Activated T-cell treated with anti-CD3 and anti-CD28 coated beads for 24 hours (primary cell): ENCODE measurements at places on chromosomes 11 and 22.

GRCh38 chr11:64373598-64373974 is 14.6 kb downstream of the RPS6KA4 start:
- DNase-seq = no peak

DNA sequence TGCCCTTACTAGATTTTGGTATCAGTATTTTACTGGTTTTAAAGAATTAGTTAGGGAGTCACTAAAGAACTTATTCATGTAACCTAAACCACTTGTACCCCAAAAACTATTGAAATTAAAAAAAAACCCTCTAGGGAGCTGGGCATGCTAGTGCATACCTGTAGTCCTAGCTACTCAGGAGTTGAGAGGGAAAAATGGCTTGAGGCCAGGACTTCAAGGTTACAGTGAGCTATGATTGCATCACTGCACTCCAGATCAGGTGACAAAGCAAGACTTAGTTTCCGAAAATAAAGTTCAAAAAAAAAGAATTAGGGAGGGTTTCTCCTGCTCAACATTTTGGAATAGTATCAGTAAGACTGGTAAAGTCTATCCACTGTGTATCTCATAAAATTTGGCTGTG is 364.4 kb upstream of the LUZP2 start:
- DNase-seq = no peak

GRCh38 chr11:68695531-68695930 is 11.2 kb downstream of the GAL start:
- no peak for DNase-seq

- peak; percentile 21 for DNase-seq
Measured at GRCh38 chr22:50473088-50473487, 1.7 kb downstream of the SBF1 start.

DNA sequence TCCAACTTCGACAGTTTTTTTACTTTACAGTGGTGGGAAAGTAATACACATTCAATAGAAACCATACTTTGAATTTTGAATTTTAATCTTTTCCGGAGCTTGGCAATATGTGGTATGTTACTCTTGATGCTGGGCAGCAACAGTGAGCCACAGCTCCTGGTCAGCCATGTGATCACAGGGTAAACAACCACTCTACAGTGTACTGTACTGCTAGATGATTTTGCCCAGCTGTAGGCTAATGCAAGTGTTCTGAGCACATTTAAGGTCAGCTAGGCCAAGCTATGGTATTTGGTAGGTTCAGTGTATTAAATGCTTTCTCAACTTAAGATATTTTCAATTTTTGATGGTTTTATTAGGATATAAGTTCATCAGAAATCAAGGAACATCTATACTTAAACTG is 48.7 kb upstream of the GRIK4 start:
- DNase-seq = no peak

GRCh38 chr11:1336836-1337646 is 27.6 kb upstream of the TOLLIP start:
- peak; percentile 18 for DNase-seq

- no peak for DNase-seq
Measured at GRCh38 chr22:19710769-19711106, 3.6 kb upstream of the SEPTIN5 start.

DNA sequence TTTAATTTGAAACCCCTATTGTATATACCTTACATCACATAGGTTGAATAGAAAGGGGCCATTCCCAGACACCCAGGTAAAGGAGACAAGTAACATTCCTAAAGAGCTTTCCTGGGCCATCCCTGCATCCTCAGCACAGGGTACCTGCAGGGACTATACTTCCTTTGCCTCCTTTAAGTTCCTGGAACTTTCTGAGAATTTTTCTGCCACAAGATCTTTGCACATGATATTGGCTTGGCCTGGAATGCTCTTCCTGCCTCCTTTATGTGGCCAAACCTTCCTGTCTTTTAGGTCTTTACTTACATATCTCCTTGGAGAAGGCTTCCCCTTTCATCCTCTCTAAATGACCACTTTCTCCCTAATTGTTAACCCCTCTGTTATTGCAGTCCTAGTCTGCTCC is 7.9 kb upstream of the AMOTL1 start:
- no peak for DNase-seq

- DNase-seq = no peak
Measured at GRCh38 chr11:83056204-83056603, 15.5 kb downstream of the RAB30 start.

- no peak for DNase-seq
Measured at GRCh38 chr11:10823152-10823579, 14.4 kb upstream of the EIF4G2 start.

DNA sequence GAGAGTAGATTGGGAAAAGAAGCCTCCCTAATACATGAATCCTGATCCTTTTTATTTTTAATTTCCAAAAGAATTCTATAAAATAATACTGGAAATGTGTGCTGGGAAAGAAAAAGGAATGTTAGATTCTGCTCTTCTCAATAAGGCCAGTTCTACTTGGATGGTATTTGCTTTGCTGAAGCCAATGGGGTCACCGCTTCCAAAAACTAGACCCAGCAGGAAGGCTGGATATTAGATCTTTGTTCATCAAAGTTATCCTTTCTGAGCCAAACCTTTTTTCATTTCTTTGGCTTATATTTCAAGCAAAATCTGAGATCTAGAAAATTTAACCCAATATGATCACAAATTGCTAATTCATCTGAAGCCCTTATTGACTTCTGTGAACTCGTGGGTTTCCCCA is 41.4 kb downstream of the SCUBE2 start:
- DNase-seq = no peak

GRCh38 chr22:49203859-49204598 is 623.6 kb downstream of the BRD1 start:
- no peak for DNase-seq

DNA sequence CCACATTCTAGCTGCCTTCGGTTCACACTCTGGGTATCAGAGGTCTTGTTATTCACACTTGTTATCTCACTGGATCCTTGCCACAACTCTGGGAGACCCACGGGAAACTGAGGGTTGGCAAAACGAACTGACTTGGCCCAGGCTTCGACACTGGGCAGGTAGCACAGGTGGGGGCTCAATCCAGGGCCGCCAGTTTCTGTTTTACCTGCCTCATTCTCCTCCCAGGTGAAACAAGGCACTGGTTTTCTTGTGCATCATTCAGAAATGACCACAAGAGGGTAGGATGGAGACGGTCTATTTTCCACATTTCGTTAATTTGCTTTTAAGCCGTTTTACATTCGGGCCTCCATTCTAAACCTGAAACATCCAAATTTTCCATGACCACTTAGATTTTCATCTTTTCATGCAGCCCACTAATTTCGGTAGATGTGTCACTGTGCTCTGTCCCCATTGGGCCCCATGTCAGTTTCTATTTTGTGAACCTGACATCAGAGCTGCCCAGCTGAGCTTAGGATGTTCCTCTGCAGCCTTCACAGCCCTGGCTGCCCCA is 108.1 kb downstream of the KIAA1671 start:
- DNase-seq = peak; percentile 39

DNA sequence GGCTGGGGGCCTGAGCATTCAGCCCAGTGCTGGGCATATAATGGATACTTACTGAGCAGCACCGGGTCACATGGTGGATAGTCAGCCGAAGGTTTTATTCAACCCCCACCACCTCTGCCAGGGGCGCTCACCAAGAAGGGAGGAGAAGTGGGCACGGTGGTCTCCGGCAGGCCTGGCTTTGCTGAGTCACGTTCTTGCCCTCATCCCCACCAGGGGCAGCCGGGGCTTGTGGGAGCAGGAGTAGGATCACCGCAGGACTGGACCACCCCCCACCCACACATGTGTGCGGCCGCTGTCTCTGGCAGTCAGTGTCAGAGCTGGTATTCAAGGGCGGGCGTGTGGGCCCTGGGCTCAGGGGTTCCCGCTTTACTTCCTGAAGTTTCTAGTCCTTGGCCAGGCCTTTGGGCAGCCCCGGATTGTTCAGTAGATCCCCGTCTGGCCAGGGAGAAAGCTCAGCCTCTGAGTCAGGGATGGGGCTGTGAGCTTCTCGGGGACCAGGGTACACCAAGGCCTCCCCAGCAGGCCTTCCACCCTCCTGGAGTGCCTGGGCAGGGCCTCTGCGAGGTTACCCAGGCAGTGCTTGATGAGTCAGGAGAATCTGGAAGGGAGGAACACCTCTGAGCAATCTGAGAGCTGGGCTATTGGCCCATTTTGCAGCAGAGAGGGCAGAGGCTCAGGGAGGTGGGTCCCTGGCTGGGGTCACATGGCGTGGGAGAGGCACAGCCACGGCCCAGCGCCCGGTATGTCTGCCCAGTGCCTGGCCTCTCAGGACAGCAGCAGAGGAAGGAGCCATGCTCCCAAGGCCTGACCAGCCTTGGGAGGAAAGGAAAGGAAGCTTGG is 60.6 kb downstream of the RTL6 start:
- DNase-seq = no peak

GRCh38 chr11:78100676-78101472 is 21.2 kb upstream of the NDUFC2 start:
- DNase-seq = no peak

DNA sequence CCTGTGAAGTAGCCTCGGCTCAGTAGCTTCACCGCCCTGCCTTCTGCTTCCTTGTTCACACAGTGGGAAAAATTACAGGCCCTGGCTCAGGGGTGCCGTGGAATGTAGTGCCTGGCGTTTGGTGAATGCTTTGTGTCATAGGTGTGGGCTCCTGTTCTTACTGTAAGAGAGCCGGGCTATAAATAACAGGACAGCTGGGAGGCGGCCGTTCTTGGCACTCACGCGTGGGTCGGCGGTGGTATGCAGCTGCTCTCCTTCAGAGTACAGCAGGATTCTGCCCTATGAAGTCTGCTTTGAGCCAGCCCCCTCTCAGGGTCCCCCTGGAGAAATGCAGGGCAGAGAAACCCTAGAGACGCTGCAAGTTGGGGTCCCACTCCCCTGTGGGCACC is 84.2 kb downstream of the CTTN start:
- no peak for DNase-seq

GRCh38 chr11:92225568-92226330 is 1.1 kb downstream of the FAT3 start:
- no peak for DNase-seq

GRCh38 chr22:24424001-24424900 is 3.1 kb upstream of the ADORA2A start:
- peak; percentile 43 for DNase-seq

DNA sequence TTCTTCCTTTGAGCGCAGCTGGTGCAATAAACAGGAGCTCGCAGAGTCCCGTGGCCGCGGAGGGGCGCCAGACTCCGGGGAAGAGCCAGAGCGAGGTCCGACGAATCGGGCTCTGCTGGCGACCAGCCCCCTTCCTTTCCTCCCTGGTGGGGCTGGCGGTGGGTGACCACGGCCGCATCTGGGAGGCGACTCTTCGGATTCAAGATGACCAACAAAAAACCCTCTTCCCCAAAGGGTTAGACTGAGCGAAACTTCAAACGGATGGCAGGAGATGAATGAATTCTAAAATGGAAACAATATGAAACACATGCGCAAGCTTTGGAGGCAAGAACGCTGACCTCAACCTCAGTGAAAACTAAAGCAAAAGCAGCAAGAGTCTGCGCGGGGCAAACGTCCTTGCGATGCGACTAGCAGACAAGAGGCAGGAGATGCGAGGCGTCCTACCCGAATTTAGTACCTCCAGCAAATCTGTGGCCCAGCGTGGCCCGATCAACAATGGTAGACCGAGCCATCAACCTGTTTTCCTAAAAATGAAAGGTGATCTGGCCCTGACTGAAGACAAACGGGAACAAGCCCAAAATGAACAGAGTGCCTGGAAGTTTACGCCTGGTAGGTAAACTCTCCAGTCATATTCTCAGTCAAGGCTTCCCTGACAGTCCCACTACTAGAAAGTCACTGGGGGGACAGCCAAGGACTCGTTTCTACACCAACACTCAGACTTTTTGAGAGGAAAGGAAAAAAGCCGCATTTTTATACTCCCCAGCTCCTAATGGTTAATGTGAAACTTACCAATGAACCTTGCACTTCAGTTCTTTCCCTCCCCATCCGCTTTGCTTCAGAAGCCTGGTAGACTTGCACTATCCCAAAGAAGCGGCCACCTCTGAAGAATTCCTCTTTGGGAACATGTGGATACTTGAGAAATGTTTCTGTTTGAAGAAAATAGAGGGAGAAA is 11.6 kb downstream of the MMP3 start:
- no peak for DNase-seq

DNA sequence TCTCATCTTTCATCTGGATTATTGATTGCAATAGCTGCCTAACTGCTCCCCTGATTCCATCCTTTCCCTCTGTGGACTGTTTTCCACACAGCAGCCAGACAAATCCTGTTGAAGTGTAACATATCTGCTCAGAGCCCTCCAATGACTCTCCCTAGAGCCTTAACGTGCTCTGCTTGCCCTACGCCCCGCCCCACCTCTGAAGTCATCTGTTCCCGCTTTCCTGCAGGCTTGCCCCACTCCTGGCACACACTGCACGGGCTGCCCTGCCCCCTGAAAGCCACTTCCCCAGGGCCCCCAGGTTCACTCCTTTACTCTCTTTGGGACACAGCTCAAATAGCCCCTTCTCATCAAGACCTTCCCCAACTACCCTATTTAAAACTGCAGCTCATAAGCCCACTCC is 59.5 kb downstream of the NECTIN1 start:
- no peak for DNase-seq

GRCh38 chr11:106418791-106419190 is 341.3 kb downstream of the AASDHPPT start:
- no peak for DNase-seq

DNA sequence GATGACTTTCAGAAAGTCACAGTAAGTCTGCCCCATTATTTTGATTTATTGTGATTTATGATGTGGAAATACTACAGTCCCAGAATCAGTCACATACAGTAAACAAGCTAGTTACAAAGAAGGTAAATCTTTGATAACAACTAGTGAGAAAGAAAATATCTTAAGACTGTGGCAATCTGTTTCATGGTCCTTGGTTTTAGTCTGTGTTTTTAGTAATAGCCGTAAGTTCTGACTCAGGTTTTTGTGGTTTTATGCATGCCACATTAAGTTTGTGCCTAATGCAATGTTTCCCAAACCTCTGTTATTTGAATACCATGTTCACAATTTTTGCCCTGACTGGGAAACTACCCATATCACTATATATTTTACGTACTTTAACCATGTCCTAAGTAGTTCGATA is 6.7 kb downstream of the CEP295 start:
- no peak for DNase-seq

DNA sequence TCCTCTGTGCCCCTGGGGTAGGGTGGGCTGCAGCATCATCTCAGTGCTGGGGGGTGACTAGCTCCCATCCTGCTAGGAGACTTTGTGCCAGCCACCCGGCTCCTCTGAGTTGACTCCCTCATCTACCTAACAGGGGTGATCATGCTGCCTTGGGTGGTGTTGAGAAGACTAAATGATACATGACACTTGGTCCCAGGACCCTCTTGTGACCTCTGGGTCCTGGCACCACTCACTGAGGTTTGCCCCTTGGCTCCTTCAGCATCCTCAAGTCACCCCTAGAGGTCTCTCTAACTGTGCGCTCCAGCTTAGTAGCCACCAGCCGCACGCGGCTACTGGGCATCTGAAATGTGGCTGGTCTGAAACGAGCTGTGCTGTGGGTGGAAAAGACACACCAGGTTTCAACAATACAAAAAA is 72.1 kb downstream of the LRRC32 start:
- DNase-seq = no peak

DNA sequence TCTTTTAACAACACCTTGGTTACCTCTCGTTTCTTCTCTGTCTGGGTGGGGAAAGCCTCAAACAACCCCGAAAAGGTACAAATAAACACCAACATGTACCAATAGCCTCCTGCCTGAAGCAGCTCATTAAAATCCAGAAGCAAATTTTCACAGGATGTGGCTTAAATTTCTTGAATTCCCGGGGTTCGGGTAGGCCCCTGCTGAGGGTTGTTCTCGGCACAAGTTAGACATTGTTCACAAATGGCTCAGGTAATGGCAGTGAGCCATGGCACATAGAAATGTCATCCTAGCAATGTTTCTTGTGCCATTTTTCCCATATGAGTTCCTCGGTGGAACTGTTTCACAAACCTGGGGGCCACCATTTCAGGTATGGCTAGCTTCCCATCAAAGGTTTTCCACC is 19.7 kb upstream of the GLYATL1 start:
- DNase-seq = no peak
